ENCODE measurements at places on chromosomes 2 and 18. TPM values are rescaled to one million over a fixed set of nuclear protein-coding genes. Genes with fewer than 3 reads are reported as not detected.
A peak's percentile ranks its signal among the peaks of the same experiment; 100 is the strongest.

DNA sequence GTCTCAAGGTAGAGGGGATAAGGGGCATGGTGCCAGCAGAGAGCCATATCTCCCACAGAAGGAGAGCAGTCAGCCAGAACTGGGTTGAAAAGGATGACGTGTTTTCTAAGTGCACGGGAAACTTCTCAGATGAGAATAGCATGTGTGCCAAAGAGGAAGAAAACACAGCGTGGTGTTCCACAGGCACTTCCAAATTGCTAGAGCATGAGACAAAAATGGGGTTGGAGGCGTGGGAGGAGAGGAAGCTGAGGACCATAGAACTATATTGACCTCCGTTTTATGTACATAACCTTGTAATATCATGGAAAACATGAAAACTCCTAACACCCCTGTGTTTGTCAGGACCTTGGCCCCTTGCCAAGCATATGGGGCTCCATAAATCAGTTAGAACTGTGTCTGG lies 682.7 kb upstream of the RAB6C start:
- peak; percentile 43 for ATAC-seq

DNA sequence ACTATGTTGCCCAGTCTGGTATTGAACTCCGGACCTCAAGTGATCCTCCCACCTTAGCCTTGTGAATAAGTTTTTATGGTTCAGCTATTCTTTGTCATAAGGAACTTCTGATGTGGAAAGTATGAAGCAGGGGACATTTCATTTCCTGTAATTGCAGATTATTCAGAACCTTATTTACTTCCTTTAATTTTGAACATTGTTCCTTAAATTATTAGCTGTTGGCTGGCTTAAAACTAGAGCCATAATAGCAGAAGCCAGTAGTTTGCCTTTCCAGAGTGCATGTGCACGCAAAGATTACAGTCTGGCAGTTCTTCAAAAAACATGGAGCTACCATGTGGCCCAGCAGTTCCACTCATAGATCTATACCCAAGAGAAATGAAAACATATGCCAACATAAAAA lies 53.1 kb downstream of the PMS1 start:
- no peak for ATAC-seq

The RAB3GAP1 gene
- 72.4 TPM for total RNA-seq

The TMEM247 gene
- not detected for total RNA-seq

The CD8B gene
- not detected for total RNA-seq

Data from gastroesophageal sphincter (tissue), 4 donors.